Left lung (tissue), 14 donors: ENCODE measurements at places on chromosomes 2 and 18.

GRCh38 chr18:75141734-75142133 is 67.2 kb downstream of the PTGR3 start:
- peak; percentile 75 for DNase-seq

DNA sequence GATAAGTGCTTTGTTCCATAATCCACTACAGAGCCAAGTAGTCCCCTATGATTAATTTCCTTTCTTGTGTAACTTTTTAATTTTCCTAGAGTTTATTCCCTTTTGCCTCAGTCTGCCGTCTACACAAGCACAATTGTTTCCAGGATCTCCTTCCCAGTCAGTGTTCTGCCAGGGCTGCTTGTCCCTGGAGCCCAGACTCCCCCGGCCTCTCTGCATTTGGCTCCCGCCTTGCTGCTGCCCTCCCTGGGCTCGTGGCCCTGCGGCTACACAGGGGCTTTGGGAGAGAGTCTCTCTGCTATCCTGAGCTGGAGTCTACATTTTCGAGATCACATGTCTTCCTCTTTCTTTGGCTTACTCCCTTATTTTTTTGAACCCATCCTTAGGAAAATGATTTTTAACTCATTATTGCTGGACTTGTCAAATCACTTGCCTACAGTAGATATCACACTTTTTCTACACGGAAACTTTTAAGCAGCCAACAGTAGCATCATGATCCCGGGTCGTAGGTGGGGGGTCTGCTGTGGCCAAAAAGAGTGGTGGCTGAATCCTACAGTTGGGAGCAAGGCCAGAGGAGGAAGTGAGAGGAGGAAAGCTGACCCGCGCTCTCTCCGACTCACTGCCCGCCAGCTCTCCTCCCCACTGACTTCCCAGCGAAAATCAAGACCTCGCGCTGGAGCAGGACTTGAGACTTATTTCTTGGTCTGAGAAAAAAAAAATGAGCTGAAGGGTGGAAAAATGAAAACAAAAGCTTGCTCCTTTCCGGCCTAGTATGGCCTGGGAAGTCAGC is 9.4 kb downstream of the FBLN7 start:
- DNase-seq, result no peak

DNA sequence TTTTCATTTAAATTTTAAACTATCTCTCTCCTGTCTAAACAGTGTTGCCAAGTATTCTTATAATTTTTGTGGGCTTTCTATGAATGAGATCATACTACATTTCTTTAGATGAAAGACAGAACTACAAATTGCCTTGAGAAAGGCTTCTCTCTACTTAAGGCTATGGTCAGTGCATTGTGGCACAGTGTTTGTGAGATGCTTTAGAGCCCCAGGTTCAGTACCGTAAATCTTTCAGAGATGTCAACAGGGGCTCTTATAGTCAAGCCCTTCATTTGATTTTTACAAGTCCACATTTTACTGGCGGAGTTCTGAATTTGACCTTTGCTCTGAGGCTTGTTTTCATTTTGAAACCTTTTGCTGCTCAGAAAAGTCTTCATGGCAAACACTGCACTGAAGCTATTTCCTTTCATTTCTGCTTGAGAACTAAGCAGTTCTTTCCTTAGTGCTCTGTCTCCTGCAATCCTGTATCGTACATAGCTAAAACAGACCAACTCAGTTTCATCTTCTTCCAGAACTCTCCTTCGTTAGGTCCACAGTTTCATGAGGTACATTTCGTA is 175.2 kb downstream of the NYAP2 start:
- no peak for DNase-seq

DNA sequence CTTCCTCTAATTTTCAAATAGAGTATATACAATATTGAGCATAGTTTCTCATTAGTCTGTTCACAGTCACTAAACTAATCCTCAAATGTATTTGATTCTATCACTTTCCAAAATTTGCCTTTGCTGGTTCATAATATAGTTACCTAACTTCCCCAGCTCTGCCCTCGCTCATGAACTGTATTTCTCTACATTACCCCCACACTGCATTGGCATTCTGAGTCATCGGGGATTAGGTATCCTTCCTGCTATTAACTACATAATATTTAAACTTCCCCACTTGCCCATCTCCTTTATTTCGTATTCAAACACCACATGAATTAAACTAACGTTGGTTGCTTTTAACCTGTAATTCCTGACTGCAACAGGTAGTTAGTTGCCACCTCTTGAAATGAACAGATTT is 14.8 kb upstream of the CLASP1 start:
- no peak for DNase-seq

DNA sequence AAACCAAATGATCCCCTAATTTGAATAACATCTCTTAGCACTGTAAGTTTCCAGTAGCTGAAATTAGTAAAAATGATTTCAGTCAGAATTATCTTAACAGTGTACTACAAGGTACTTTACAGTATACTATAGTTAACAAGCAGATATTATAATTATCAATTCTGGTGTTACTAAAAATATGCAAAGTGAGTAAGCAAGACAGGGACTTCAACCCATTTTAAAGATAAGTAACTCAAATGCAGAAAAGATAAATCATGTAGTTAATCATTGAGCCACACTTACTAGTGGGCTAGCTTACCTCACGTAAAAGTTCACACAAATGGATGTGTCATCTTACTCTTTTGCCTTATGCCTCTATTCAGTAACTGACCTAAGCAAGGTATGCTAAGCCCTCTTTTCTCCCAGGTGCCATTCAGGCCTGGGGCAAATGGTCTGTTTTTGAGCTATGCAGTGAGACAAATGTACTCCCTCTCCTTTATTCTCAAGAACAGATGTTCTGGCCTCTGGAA is 101.0 kb downstream of the NBAS start:
- DNase-seq, result no peak

DNA sequence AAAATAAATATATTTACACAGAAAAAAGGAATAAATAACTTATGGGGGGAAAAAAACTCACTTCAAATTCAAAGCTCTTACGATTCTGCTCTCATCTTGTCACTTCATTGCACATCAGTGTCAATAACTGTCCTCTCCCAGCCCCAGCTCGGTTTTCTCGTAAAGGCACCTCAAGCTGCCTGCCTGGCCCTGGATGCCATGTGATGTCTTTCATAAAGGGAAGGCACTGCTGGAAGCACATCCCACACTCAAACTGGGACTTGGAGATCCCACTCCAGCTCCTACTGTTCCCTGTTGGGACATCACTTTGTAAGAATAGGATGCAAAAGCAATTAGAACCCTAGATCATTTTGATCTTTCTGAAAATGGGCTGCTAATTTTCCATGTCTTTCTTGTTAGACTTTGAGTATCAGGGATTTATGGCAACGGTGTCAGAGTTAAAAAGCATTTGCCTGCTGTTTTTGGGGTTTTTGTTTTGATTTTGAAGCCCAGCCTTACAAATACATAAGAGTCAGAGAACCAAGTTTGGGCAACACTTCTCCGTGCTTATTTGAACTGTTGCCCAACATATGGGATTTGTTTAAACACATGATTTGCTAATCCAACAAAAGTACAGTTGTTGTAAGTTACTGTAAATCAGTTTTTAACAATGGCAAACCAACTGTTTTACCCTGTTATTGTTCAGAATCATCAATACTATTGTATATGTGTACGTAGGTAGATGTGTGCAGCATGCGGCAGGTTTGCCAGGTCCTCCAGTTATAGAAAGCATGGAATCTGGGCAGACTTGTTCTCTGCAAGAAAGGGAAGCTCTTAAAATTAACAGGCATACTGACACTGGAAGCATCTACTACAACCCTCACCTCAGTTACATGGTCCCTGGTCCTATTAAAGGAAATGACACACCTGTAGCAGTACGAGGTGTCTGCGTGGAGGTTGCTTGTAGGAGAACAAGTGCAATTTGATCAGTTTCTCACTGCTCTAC is 20.6 kb downstream of the SERTAD2 start:
- DNase-seq, result peak; percentile 6

DNA sequence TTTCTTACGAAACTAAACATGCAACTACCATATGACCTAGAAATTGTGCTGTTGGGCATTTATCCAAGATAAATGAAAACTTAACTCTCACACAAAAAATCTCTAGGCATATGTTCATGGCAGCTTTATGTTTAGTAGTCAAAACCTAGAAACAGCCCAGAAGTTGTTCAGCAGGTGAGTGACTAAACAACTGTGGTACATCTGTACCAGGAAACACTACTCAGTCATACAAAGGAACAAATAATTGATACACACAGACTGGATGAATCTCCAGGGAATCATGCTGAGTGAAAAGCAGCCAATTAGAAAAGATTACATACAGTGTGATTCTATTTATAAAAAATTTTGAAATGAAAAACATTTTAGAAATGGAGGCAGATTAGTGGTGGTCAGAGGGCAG is 29.3 kb downstream of the DYNC2LI1 start:
- no peak for DNase-seq

GRCh38 chr2:20224716-20225293 is at the start of gene SDC1:
TSS of gene SDC1 (minus strand) at chr2:20225130. CDS start at chr2:20224867, 263 bp downstream.
- DNase-seq, result peak; percentile 68

GRCh38 chr2:18356676-18357075 is 203.8 kb downstream of the RDH14 start:
- DNase-seq, result no peak

GRCh38 chr2:22995576-22995975 is 389.4 kb upstream of the KLHL29 start:
- no peak for DNase-seq

GRCh38 chr2:21276163-21276562 is 152.4 kb downstream of the TDRD15 start:
- DNase-seq, result no peak

- no peak for DNase-seq
Measured at GRCh38 chr2:38450509-38450908, 73.4 kb upstream of the ATL2 start.

DNA sequence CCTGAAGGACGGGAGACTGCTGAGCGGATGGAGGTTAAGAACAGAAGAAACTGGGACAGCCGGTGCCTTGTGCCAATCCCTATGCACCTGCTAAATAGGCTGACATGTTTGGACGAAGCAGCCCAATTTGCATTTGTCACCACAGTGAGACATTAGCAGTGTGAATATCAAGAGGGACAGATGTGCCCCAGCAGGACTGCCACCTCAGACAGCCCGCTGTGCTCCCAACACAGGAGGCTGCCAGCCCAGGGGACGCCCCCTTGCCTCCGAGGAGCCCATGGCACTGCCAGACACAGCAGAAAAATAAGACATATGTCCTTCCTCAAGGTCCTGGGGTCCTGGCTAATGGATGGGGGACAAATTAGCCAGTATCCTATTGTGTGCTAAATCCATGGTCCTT is 306.7 kb upstream of the POU3F3 start:
- DNase-seq, result no peak

DNA sequence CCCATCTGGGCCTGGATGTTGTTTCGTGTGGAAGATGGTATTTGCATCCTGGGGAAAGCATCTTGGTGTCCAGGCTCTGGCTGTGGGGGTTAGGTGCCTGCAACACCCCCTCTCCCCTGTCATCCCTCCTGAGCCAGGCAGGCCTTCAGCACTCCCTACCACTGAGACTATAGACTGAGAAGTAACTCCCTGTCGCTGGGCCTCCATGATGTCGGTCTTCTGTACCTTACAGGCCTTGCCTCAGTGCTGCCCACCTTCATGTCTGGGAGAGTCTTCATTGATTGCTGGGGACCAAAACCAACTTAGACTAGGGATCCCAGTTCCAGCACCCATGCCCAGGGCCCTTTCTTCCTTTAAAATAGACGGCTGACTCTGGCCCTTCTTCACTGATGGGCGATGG is 33.1 kb upstream of the DNMT3A start:
- DNase-seq, result no peak

DNA sequence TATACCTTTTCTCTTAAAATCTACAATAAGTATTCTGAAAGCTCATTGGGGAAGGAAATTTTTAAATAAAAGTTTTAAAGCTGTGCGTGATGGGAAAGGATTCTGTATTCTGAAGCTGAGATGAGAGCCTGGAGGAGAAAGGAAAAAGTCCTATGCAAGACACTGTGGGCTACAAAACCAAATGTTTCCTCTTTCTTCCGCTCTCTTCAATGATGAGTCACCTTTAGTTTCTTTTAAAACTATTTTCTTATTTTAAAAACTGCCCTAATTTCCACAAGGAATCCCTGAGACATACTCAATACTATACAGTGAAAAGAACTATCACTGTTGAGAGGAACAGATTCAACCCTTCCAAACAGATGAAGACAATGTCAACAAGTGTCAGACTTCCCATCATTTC is 87.4 kb downstream of the INO80D start:
- DNase-seq, result no peak

- DNase-seq, result no peak
Measured at GRCh38 chr2:69993708-69994107, 32.3 kb upstream of the ASPRV1 start.

- DNase-seq, result no peak
Measured at GRCh38 chr2:8197101-8197500, 484.8 kb upstream of the ID2 start.

DNA sequence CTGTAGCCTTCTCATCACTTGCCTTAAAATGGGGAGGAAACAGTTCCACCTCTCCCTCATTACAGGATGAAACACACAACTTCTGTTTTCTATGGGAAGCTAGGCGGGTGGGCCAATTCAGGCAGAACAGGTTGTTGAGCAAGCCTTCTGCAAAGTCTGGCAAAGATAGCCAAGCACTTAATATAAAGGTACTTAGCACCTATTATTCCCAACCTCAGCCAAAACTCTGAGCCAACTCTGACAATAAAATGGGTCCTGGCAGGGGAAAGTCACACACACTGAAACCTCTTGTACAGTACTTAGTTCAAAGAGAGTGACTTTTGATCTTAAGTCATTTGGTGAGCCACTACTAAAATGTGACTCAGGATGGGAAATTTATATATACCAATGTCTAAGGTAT is 15.8 kb upstream of the SOCS6 start:
- no peak for DNase-seq

DNA sequence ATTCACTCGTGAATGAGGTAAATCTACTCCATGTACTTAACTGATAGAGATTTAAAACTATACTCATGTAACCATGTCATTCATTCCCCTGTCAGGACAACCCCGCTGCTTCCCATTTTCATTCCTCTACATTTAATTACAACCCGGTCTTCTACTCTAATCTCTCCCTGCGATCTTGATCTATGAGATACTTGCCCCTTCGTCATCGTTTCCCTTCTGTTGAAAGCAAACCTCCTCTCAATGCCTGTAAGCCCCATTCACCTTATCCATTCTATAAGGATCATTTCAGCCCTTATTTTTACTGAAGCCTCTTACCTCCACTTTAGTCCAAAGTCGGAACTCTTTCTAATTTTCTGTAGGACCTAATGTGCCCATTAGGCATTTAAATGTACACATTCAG is 492.6 kb downstream of the DPP10 start:
- no peak for DNase-seq

GRCh38 chr18:41721103-41721790 is 233.8 kb upstream of the PIK3C3 start:
- no peak for DNase-seq

DNA sequence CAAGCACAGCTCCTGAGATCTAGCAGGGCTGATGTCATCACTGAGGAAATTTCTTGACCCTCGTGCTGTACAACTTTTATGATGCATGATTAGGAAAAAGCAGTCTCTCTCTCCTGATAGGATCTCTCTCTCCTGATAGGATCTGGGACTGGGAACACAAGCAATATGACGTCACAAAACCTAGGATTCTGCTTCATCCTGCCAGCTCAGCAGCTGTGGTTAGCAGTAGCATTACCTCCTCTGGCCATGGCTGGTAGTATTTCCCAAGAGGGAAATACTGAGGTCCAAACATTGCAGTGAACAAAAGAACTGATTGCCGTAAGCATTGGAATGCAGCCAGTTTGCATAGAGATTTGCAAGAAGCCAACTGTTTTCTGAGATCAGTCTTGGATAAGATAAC is 521.2 kb upstream of the POU3F3 start:
- peak; percentile 30 for DNase-seq

GRCh38 chr18:58345875-58346274 is 283.0 kb downstream of the ALPK2 start:
- no peak for DNase-seq

- DNase-seq, result no peak
Measured at GRCh38 chr18:67705748-67706147, 189.2 kb upstream of the DSEL start.
